ENCODE measurements at places on chromosomes 6 and 20.

GRCh38 chr6:28901831-28902230 is 22.0 kb downstream of the TRIM27 start:
- no peak for DNase-seq

DNA sequence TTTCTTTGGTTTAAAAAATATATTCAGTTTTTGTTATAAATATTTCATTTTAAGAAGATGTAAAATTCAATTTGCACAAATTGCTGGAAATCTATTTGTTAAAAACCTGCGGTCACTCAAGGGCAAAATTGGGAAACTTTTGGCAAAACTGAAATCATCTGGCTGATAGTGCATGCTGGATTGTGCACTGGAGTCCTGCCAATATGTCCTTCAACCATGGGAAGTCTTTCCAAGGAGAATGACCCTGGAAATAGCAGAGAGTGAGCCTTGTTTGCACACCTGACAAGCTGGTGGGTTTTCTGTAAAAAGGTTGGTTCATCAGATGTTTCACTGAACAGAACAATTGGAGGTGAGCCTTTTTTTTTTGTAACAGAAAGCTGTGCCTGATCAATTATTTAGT is 413.5 kb downstream of the BTBD3 start:
- DNase-seq = no peak

DNA sequence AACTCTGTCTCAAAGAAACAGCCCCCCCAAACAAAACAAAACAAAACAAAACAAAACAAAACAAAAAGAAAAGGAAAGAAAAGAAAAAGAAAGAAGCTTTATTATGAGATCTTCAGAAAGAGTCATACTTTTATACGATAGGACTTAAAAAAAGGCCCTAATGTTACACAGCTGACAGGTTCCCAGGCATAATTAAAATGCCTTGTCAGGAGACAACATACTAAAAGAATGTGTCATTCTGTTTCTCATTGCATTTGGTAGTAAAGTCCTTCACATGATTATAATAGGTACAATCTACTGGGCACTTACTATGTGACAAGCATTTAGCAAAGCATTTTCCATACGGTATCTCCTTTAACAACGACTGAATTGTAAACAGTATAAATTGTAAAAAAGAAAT is 36.4 kb upstream of the RPN2 start:
- no peak for DNase-seq

- DNase-seq = no peak
These were observed 10.7 kb upstream of the KCNK15 start for GRCh38 chr20:44734938-44735337.

DNA sequence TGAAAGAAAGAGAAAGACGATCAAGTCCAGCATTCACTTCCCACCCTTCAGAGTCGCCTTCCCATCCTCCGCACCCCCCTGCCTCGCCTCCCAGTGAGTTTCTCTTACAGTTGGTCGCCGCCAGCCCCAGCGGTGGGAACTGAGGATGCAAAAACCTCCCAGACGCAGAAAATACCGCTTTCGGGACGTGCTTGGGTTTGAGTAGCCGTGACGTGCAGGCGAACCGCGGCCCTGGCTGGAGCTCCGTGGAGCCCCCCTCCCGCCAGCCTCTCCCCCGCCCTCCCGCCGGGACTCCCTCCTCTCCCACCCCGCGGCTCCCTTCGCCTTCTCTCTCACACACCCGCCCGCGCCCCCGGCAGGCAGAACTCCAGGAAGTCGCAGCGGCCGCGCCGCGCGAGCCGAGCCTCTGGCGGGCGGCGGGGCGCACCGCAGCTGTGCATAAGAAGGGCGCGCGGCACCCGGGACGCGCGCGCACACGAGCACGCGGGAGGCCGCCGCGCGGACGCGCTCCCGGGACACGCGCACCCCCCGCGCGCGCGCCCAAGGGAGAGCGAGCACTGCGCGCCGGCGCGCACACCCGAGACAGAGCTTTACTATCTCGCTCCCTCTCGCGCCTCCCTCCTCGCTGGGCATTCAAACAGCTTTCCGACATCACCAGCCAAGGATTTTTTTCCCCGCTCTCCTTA is at the start of gene ADGRB3:
Gene ADGRB3 (plus strand): TSS at position 557 of the 686 bp plus-strand sequence. CDS start 3,394 bp downstream, outside the sequence.
- peak; percentile 15 for DNase-seq

GRCh38 chr6:139152892-139153271 is 18.0 kb downstream of the HECA start:
- DNase-seq = no peak

Measured in activated naive CD4-positive, alpha-beta T cell treated with Interleukin-2 at 50 U/mL for 16 hours (primary cell).